Thyroid gland (tissue), 4 donors: ENCODE measurements at places on chromosomes 16 and 17. TPM values are rescaled to one million over a fixed set of nuclear protein-coding genes. Genes with fewer than 3 reads are reported as not detected.

MLYCD gene
- 22.0 TPM for total RNA-seq

TERB1 gene
- total RNA-seq: not detected

TAT gene
- not detected for total RNA-seq

PRAC2 gene
- total RNA-seq: not detected

ACSM5 gene
- total RNA-seq: 9.6 TPM

CYBA gene
- total RNA-seq: 199 TPM

CMIP gene
- 22.6 TPM for total RNA-seq

SREBF1 gene
- total RNA-seq: 44.6 TPM

ALDH3A1 gene
- total RNA-seq: 1.1 TPM

ABCC11 gene
- not detected for total RNA-seq

EVI2A gene
- 16.1 TPM for total RNA-seq

GPR139 gene
- total RNA-seq: not detected

SPEM1 gene
- not detected for total RNA-seq

GAST gene
- not detected for total RNA-seq

RSKR gene
- 13.1 TPM for total RNA-seq

DHRS7B gene
- 34.1 TPM for total RNA-seq
